ENCODE measurements at places on chromosomes 4 and X.

- DNase-seq: no peak
Measured at GRCh38 chr4:159017323-159018026, 85.4 kb upstream of the RAPGEF2 start.

- DNase-seq: no peak
Measured at GRCh38 chrX:148540671-148541583, 40.5 kb downstream of the AFF2 start.

DNA sequence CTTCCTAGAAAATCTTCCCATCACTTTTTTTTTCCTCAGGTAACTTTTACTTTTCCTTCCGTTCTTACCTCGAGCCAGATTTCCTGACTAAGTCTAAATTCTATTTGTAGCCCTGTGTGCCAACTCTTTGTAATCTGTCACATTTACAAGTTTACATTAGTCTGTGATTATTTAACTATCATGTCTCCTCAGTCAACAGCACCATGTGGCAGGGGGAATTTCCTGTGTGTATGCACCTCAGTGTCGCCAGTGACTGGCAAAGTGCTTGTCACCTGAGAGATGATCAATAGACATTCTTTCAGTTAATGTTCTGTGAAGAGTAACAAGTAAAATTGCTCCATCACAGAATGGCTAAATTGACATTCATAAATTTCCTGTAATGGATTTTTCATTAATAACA is 468.5 kb downstream of the PDGFC start:
- no peak for DNase-seq

DNA sequence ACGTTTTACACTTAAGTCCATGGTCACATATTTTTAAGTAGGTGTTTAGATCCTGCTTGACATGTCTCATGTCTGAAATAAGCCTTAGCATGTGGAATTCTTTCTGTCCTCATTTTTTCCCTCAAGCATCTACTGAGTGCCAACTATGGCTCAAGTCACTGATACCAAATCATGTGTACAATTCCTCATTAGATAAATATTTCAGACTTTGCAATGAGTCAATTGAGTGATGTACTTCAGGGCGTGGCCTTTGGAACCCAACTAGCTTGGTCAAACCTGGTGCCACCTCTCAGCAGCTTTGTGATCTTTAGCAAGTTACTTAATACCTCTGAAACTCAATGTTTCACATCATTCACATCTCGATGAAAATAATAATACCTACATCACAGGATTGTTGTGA is 12.6 kb upstream of the JADE1 start:
- no peak for DNase-seq

- no peak for DNase-seq
Measured at GRCh38 chr4:5724377-5724776, 13.4 kb downstream of the EVC start.
